ENCODE measurements at places on chromosomes 4 and X. TPM values are rescaled to one million over a fixed set of nuclear protein-coding genes. Genes with fewer than 3 reads are reported as not detected.

S100G gene
- not detected for total RNA-seq

SSX3 gene
- total RNA-seq: not detected

NLGN4X gene
- 0.67 TPM for total RNA-seq

SSX4B gene
- 0.42 TPM for total RNA-seq

SPP1 gene
- total RNA-seq: 1,422 TPM

DNAAF6 gene
- not detected for total RNA-seq

TCEAL6 gene
- not detected for total RNA-seq

STS gene
- 3.0 TPM for total RNA-seq

Data from SK-MEL-5 (cell line).